NCI-H524 treated with DMSO at 0.1 percent for 48 hours (cell line): ENCODE measurements at places on chromosomes 11 and 22.

GRCh38 chr11:115155320-115155719, 348.9 kb downstream of the CADM1 start:
- no peak for DNase-seq

- no peak for DNase-seq
Observed at GRCh38 chr11:27388869-27389268, 25.9 kb upstream of the CCDC34 start.

- no peak for DNase-seq
Observed at GRCh38 chr11:23727794-23728193, 769.1 kb upstream of the LUZP2 start.

GRCh38 chr11:63613517-63614135, 607 bp downstream of the PLAAT3 start:
- no peak for DNase-seq

DNA sequence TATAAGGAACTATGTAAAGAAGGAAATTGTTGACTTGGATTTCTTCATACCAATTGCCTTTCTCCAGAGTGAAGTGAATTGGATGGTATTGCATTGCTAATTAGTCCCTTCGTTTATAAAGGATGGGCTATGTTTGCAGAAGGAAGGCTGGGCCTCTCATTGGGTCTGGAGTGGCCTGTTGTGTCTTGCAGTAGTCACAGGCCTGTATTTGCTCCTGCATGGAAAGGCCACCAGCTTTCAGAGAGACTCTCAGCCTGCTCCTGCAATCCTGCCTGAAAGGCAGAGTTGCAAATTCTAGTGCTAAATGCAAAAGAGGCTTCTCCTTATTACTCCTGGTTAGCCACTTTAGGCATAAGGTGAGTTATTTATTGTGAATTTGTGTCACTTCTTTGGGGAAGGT, 103.8 kb downstream of the EXT2 start:
- no peak for DNase-seq
